ENCODE measurements at places on chromosomes 12 and 14.

GRCh38 chr12:25017336-25017735 lies 68.4 kb upstream of the BCAT1 start:
- no peak for DNase-seq

- peak; percentile 63 for DNase-seq
Measured at GRCh38 chr12:48988030-48988649, 10.0 kb downstream of the WNT1 start.

GRCh38 chr12:40921563-40922163 lies 229.4 kb downstream of the CNTN1 start:
- no peak for DNase-seq

- no peak for DNase-seq
Measured at GRCh38 chr12:3389986-3390385, 101.0 kb upstream of the PRMT8 start.

DNA sequence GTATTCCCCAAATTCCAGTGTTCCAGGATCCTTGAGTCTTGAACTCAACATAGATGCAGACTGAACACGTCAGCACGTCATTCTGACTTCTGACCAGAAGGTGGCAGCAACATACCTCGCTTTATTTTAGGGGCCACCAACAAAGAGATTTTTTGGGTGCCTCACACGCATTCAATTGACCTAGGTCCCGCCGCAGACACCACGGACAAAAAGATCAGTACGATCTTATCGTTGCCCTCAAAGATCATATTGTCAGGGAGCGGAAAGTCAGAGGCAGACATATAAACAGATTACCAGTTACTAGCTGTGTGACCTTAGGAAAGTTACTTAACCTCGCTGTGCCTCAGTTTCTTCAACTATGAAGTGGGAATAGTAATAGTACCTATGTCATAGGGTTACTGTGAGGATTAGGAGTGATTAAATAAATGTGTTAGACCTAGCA lies 6.5 kb upstream of the PRPH start:
- DNase-seq: peak; percentile 56

DNA sequence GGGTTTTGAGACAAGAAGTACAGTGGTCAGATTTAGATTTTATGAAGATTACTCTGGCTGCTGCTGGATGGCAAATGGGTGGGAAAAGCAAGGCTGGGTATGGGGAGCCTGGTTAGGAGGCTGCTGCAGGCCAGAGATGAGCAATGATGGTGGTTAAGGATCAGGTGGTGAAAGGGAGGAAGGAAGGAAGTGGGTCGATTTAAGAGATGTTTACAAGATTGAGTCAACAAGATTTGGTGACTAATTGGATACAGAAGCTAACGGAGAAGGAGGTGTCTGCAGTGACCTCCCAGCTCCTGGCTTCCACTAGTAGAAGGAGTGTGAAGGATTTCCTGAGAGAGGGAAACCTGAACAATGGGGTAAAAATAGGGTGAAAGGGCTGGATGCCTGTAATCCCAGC lies 18.7 kb downstream of the NOS1 start:
- no peak for DNase-seq

- DNase-seq: no peak
Measured at GRCh38 chr12:104630230-104630670, 173.5 kb downstream of the CHST11 start.

DNA sequence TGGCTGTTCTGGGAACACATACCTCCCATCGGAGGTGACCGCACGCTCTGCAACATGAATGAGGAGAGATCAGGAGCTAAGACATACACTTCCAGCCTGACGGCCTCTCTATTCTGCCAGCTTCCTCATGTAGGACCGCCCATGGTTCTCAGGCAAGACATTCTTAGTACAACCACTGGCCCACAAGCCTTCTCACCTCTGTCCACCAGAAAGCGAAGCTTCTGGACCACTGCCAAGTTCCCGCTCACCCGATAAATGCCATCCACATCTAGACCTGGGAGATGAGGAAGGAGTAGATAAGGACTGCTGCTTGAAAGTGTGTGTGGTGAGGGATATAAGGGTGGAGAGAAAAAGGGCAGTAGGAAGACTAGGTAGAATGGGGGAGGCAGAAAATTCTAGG lies 5.2 kb downstream of the ARHGAP9 start:
- DNase-seq: no peak

GRCh38 chr12:44285321-44285960 lies 449.6 kb downstream of the TMEM117 start:
- DNase-seq: no peak

DNA sequence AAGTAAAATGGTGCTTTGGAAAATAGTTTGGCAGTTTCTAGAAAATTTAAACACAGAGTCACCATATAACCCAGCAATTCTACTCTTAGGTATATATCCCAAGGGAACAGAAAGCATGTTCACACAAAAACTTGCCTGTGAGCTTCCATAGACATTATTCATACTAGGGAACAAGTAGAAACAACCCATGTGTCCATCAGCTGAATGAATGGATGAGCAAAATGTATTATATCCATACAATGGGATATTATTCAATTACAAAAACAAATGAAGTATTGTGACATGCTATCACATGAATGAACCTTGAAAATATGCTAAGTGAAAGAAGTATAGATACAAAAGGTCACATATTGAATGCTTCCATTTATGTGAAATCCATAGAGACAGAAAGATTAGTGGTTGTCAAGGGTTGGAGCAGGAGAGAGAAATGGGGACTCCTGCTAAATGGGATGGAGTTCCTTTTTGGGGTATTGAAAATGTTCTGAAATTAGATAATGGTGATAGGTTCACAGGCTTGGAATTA lies 7.9 kb downstream of the SLC10A1 start:
- DNase-seq: no peak

- DNase-seq: no peak
Measured at GRCh38 chr12:26275313-26276131, 80.1 kb downstream of the SSPN start.

DNA sequence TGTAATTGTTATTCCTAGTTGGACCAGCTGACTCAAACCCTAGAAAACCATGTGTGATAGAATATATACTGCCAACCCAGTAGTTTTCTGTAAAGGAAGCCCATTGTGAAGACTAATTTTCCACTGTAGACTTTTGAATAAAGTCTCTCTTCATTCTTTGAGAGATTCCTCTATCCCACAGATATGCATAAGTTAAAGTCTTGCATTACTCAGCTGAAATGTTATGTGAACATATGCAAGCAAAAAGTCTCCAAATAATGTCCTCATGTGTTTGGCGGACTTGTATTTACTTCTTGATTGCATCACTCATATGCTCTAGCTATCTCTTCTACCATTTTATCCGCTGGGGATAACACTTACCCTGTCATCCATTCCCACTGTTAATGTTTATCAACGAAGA lies 35.1 kb upstream of the OTOGL start:
- DNase-seq: no peak

GRCh38 chr12:8096281-8096915 lies 14.3 kb downstream of the NECAP1 start:
- no peak for DNase-seq

GRCh38 chr12:56980268-56980667 lies 22.9 kb upstream of the RDH16 start:
- DNase-seq: no peak

DNA sequence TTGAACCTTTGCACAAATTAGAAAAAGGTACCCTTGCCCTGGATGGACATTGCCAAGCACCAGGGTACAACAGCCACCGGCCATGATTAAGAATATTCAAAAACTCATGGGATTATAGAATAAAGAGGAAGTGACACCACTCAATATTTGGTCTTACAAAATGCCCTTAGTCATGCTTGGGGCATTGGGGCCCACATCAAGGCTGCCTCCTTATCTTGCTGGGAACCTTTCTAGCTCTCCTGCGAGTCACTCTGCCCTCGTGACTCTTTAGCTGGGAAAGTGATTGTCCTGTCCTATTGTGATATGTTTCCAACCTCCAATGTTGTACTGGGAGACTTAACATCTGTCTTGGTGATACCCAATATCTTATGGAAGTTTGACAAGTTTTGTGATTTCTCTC lies 57.8 kb downstream of the GTF2A1 start:
- no peak for DNase-seq

- DNase-seq: no peak
Measured at GRCh38 chr12:130552483-130552996, 163.6 kb downstream of the RIMBP2 start.

GRCh38 chr12:46303039-46303666 lies 34.3 kb upstream of the SLC38A1 start:
- DNase-seq: peak; percentile 41

GRCh38 chr12:3713483-3713882 lies 39.4 kb downstream of the CRACR2A start:
- no peak for DNase-seq

DNA sequence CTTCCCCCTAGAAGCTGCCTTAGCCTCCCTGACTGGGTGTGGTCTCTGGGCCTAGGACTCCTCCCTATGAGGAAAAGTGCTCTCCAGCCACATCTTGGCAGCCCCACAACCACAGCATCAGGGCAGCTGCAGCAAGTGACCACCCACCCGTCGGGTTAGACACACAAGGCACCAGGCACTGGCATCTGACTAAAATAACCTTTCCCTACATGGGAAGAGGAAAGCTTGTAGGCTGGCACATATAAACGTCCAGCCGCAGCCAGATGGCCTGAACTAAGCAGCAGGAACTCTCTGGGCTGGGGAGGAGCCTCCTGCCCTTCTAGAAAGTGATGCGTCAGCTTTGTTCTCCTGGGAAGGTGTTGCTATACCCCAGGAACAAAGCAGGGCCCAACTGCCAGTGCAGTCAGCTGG lies 328.7 kb downstream of the DPF3 start:
- no peak for DNase-seq

- no peak for DNase-seq
Measured at GRCh38 chr12:133222211-133222610, 13.5 kb downstream of the ANHX start.

DNA sequence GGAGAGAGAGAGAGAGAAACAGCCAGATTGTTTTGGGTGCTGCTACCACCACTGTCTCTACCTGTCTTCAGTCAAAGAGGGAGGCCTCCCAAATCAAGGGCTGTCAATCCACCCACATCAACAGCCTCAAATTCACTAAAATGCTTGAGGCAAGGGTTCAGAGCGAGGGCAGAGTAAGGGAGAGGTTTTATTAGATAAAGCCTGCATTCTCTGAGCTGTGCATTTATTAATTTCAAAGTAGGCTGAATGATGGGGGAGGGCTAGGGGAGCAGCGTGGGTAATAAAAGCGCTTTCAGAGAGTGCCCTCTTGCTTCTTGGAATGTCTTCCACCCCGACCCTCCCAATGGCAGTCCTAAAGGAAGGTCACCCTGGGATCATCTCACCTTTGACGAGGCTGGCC lies 636.5 kb upstream of the TBX3 start:
- no peak for DNase-seq

DNA sequence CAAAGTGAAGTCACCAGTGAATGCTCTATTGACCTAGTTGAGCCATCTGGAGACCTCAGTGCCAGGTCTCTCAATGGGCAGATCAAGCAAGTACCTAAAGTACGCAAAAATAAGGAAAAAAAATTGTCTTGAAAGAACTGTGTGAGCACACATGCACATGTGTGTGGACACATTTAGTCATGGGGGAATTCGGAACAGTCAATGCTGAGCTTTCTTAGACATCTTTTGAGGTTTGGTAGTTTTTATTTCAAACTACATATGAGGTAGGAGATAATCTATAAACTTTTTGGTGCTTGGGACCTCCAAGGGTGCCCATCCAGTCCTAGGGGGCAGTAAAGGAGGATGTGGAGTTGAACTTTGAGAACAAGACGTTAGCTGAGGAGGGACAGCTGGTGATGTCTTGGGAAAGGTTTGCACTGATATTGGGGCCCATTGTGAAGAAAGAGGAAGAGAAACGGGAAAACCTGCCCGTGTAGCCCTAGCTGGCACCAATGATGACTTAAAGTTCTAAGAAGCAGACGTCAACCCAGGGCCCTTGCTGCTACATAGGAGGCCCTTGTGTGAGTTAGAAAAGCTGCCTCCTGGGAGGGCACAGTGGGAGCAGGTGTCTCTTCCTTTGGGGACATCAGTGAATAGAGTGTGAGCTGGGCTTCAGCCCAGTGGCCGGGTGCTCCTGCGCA lies 124.4 kb downstream of the NT5DC3 start:
- no peak for DNase-seq

- DNase-seq: no peak
Measured at GRCh38 chr14:78530078-78530477, 359.9 kb downstream of the NRXN3 start.
